ENCODE measurements at places on chromosomes 1 and 21.
A peak's percentile ranks its signal among the peaks of the same experiment; 100 is the strongest.

GRCh38 chr21:38984982-38985567, 179.3 kb downstream of the ETS2 start:
- no peak for DNase-seq

DNA sequence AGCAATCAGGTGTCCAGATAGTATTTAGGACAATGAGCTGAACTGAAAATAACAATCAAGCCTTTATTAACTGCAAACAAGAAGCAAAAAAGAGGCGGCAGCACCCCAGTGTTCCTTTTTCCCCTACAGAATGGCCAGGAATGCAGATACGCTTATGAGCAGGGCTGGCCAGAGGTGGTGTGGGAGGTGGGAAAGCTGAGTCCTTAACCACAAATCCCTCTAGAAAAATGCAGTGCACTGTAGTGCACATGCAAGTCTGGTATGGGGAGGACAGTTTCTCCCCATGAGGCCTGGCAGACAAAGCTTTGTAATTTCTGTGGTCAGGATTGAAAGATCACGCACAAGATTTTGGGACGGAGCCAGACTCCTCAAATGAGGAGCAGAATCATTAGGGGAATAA, 10.7 kb upstream of the IFNAR1 start:
- no peak for DNase-seq

- DNase-seq, result no peak
Measured at GRCh38 chr1:18739897-18740296, 109.3 kb downstream of the PAX7 start.

DNA sequence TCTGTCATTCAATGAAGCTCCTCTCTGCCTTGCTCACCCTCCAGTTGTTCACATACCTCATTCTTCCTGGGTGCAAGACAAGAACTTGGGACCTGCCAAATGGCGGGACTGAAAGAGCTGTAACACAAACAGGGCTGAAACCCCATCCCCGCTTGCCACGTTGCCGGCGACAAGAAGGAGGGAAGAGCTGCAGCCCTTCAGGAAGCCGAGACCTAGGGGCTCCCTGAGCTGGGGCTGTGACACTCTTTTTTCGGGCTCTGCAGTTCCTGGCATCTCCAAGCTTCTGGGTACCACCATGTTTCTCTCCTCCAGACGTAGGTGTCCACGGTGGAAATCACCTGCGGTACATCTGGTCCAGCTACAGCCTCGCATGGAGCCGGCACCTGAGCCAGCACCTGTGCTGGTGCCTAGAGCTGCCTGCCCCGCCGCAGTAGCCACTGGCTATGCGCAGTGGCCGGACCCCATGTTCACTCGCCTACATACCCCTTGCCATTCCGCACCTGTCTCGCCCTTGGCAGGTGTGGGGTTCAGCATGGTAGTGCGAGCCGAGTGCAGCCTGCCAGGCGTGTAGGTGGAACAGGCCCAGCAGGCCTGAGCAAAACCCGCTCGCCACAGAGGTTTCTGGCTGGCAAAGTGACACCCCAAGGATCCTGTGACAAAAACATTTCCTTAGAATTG, 367.0 kb upstream of the NEGR1 start:
- no peak for DNase-seq

DNA sequence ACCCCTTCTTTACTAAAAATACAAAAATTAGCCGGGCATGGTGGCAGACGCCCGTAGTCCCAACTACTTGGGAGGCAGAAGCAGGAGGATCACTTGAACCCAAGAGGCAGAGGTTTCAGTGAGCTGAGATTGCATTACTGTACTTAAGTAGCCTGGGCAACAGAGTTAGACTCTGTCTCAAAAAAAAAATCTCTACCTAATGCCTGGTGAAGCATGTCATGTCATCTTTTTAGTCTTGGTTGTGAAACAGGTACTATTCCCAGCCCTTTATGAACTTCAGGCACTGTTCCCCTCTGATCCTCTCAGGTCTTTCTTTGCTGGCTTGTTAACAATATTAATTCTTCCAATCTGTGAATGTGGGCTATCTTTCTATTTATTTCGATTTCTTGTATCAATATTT, 22.1 kb downstream of the PRRC2C start:
- no peak for DNase-seq

- DNase-seq, result no peak
Measured at GRCh38 chr1:198936371-198937083, 297.7 kb downstream of the PTPRC start.

GRCh38 chr1:93801471-93801870, 77.5 kb downstream of the DNTTIP2 start:
- DNase-seq, result no peak

GRCh38 chr1:40414331-40414730, 35.9 kb upstream of the ZFP69B start:
- no peak for DNase-seq

GRCh38 chr1:225811622-225812487, 1.9 kb downstream of the EPHX1 start:
- peak; percentile 31 for DNase-seq

GRCh38 chr1:205592443-205593003, 39.3 kb downstream of the ELK4 start:
- DNase-seq, result no peak

DNA sequence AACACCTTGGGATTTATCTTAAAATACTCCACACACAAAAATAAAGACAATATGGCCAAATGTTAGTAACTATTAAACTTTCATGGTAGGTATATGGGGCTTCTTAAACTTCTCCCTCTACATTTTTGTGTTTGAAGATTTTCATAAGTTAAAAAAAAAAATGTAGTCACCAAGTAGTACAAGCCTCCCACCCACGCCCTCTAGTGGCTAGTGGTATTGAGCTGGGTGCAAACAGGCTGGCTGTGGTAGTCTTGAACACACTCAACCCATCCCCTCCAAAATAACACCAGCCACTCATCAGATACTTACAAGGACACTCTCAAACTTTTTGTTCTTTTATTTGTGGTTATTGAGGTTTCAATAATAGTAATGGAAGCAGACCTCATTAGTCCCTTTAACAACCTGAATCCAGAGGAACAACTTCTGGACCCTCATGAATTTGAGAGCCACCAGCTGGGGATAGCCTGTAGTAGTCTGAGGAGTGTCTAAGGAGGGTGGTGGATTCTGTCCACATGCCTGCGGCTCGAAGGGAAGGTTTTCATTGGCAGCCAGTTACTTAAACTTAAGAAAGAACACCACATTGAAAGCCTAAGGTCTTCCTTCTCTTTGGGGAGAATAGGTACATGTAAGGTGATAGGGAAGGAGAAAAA, 15.6 kb downstream of the RD3 start:
- DNase-seq, result peak; percentile 55

DNA sequence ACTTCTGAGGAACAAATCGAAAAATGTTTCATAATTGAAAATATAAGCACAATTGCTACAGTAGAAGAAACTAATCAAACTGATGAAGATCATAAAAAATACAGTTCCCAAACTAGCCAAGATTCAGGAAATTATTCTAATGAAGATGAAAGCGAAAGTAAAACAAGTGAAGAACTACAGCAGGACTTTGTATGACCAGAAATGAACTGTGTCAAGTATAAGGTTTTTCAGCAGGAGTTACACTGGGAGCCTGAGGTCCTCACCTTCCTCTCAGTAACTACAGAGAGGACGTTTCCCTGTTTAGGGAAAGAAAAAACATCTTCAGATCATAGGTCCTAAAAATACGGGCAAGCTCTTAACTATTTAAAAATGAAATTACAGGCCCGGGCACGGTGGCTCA, 30.6 kb downstream of the IFNAR1 start:
- DNase-seq, result no peak

GRCh38 chr1:202135221-202135721, 9.3 kb downstream of the ARL8A start:
- peak; percentile 70 for DNase-seq

- DNase-seq, result no peak
Measured at GRCh38 chr1:21251773-21252471, 38.3 kb downstream of the ECE1 start.

GRCh38 chr1:47797575-47797974, 199.6 kb downstream of the TRABD2B start:
- DNase-seq, result no peak

DNA sequence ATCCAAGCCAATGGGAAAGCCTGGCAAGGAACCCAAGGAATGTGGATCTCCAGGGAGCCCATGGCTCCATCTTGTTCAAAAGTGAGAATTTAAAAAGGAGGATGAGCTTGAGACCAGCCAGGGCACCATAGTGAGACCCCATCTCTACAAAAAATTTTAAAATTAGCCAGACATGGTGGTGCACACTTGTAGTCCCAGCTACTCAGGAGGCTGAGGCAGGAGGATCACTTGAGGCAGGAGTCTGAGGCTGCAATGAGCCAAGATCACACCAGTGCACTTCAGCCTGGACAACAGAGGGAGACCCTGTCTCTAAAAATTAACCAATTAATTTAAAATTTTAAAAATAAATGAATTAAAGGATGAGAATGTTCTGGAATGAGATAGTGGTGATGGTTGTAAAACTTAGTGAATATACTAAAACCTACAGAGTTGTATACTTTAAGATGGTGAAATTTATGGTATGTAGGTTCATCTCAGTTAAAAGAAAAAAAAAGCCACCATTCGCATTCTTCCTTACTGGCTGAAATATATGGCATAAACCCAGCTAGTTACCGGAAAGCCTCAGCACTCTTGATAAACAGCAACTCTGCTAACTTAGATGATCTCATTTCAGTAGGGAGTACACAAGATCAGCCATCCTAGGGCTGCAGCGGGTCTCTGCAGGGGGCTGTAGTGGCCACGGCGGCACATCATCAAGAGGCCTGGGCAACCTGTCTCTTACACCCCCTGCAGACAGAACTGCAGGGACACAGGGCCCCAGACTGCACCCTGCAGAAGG, 48.3 kb upstream of the H6PD start:
- no peak for DNase-seq

- DNase-seq, result peak; percentile 5
Measured at GRCh38 chr1:51535006-51535592, 16.0 kb upstream of the EPS15 start.

- DNase-seq, result peak; percentile 81
Measured at GRCh38 chr1:6519935-6520671, 28.6 kb upstream of the PLEKHG5 start.

DNA sequence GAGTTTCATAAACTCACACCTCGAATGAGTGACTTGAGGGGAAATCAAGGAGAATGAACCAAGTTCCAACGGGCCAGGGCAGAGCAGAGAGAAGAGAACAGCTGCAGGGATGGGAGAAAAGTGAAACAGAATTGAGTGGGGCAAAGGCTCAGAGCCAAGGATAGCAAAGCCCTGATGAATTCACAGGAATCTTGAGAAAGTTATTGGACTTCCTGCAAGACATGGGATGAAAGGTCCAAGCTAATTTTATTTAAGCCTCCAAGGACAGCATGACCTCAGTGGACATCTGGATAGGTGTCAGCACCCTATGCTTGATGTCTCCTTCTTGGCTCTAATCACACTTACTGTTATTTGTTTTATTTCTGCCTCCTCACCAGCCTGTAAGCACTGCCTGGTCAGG, 43.0 kb upstream of the RAVER2 start:
- no peak for DNase-seq

GRCh38 chr1:89363196-89363595, 663 bp upstream of the GBP6 start:
- DNase-seq, result no peak

- DNase-seq, result no peak
Measured at GRCh38 chr1:38326856-38327255, 280.3 kb upstream of the POU3F1 start.

DNA sequence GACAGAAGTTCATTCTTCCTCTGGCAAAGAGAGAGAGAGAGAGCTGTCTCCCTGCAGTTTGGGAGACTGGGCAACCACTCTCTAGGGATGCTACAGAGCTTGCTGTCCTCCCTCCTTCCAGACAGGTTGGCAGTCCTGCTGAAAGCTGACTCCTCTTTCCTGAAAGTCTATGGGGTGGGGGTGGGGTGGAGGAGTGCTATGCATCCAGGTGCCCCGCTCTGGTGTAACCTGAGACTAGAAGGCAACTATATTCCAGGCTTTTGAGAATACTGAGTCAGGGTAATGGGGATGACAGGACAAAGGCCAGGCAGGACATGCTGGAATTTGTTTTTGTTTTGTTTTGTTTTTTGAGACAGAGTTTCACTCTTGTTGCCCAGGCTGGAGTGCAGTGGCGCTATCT, 55.4 kb downstream of the OPTC start:
- DNase-seq, result peak; percentile 2

DNA sequence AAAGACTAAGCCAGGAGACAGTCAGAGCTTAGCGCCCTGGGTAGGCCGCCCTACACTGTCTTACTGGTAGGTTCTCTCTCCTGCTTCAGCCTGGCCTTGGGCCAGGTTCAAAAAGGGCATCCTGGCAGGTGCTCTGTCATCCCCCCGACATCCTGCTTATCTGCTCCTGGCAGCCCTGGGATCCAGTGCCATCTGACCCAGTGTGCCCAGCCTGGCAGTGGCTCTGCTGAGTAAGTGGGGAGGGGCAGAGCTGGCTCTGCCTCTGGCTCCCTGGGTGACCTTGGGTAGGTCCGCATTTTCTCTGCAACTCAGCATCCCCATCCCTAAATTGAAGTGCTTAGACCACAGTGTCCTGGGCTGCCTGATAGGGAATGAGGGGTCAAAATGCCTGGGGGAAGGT, 549.9 kb downstream of the PTPRU start:
- no peak for DNase-seq

- DNase-seq, result no peak
Measured at GRCh38 chr1:116769561-116769977, 15.3 kb downstream of the CD2 start.

GRCh38 chr1:53495633-53496345, 36.6 kb downstream of the DMRTB1 start:
- DNase-seq, result no peak

- DNase-seq, result no peak
Measured at GRCh38 chr1:39205781-39206464, 1.4 kb downstream of the MACF1 start.

- no peak for DNase-seq
Measured at GRCh38 chr1:30783256-30783915, 25.8 kb upstream of the LAPTM5 start.

- DNase-seq, result no peak
Measured at GRCh38 chr1:75668813-75669212, 55.7 kb upstream of the ACADM start.

- DNase-seq, result no peak
Measured at GRCh38 chr1:147247656-147248238, 5.3 kb downstream of the CHD1L start.
